ENCODE measurements at places on chromosomes 12 and 14.

DNA sequence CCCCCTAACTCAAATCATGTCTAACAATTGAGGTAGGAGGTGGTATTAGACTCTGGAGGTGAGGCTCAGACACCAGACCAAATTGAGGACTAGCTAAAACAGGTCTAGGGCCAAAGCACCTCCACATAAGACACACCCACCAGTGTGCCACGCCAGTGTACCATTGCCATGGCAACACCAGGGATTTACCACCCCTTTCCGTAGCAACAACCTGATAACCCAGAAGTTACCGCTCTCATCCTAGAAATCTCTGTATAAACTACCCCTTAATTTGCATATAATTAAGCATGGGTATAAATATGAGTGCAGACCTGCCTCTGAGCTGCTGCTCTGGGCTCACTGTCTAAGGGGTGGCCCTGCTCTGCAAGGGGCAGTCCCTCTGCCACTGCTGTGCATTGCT is 57.4 kb upstream of the PPP2R5C start:
- DNase-seq, result no peak

DNA sequence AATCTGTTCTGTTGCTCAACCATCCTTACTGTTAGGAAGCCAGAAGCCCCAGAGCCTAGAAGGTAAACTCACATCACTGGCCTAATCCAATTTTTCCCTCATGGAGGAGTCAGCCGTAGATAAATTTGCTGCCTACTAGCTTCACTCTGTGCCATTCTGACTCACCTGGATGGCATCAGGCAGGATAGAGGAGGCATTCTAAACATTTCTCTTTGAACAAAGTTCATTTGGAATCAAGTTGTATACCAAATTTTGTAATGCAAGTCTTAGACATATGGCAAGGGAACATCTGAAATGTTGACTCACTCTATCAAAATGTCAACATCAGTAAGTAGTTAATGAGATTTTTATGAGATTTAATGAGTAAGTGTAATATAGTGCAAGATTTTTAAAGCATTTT is 13.6 kb upstream of the TBC1D30 start:
- DNase-seq, result no peak

DNA sequence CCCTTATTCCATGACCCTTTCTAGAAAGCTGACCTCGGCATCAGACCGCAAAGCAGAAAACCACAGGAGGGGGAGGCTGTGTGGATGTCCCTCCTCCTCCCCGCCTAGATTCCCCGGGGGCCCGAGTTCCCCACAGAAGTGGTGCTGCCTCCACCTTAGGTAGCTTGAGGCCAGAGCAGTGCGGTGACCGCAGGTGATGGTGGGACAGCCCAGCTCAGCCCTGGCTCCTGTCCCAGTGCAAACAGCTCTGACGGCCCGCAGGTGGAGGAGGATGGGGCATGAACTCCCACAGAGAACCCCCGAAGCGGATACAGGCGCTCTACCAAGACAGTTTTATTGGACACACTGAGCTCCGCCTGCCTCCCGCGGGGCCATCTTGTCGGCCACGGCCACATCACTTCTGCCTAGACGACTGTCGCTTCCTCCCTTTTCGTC is 19.5 kb downstream of the ARL6IP4 start:
- no peak for DNase-seq

GRCh38 chr12:95731519-95731958 is 59.0 kb downstream of the NTN4 start:
- no peak for DNase-seq

GRCh38 chr12:13504736-13505135 is 308.2 kb downstream of the EMP1 start:
- no peak for DNase-seq

DNA sequence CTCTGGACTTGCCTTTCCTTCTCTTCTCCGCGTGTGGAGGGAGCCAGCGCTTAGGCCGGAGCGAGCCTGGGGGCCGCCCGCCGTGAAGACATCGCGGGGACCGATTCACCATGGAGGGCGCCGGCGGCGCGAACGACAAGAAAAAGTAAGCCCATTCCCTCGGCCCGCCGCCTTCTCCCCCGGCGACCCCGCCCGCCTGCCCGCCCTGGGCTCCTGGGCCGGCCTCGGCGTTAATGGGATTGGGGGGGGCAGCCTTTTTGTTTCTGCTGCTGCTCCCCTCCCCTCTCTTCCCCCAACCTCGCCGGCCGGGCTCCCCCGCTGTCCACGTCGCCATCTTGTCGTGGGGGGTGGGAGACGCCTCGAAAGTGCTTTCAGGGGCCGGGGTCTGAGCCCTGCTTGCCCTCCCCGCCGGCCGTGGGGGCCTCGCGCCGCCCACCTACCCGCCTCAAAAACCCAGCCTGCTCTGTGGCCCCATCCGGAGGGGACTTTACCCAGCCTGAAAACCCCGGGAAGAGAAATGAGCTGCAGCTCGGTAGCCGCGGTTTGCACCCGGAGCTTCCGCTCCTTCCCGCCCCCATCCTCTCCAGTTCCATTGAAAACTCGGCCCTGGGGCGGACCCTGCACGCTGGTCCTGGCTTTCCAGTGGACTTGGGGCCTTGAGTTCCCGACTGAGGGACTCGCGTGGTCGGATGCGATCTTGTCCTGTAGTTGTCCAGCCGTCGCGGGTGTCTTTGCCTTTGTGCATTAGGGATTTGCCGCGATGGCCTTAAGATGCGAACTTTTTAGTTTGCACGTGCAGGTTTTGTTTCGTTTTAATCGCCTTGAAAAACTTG is 598 bp downstream of the HIF1A start:
- DNase-seq, result no peak

DNA sequence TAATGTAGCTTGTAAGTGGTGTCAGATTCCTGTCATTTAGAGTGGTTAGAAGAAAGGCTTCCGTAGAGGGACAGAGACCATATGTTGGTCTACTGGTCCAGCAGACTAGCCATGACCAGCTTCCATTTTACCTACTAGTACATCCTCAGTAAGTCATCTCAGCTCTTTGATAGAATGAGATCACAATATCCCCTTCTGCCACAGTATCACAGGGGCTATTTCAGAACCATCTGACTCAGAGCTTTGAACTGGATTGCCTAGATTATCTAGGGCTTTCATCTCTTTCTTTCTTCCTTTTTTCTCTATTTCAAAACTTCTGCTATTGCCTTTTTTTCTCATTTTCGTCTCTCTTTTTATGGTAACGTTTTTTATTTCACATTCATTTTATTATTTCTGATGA is 4.7 kb downstream of the ZDHHC17 start:
- DNase-seq, result no peak

DNA sequence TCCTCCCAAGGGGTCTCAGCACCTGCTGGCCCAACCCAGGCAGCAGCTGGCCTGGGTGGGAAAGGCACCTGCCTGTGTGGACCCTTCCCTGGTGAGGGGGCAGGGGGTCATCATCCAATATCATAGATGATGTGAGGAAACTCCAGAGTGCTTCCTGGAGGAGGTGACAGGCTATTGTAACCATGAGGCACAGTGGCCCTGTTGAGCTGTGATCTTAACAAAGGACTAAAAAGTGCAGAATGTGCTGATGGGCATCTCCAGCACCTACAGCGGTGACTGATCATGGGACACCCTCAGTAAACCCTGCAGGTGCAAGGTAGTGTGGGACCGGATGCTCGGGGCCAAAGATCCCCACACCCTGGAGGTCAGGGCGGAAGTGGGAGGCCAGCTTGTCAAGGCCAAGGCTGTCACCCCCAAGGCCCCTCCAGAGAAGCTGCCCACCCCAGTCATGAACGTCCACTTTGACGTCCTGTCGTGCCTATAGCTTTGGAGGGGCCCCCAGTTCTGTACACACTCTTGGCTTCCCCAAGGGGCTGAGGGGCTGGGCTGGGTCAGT is 7.5 kb downstream of the MMP17 start:
- DNase-seq, result no peak

- no peak for DNase-seq
Measured at GRCh38 chr14:102655137-102655536, 62.7 kb downstream of the RCOR1 start.

GRCh38 chr12:93738199-93739058 is 61.3 kb downstream of the CRADD start:
- no peak for DNase-seq

- DNase-seq, result no peak
Measured at GRCh38 chr14:29168149-29168548, 401.6 kb downstream of the FOXG1 start.

GRCh38 chr14:81396113-81396512 is 4.0 kb downstream of the STON2 start:
- no peak for DNase-seq

- DNase-seq, result no peak
Measured at GRCh38 chr12:19482036-19482435, 42.7 kb downstream of the AEBP2 start.

- no peak for DNase-seq
Measured at GRCh38 chr12:130665753-130666152, 50.3 kb downstream of the RIMBP2 start.

DNA sequence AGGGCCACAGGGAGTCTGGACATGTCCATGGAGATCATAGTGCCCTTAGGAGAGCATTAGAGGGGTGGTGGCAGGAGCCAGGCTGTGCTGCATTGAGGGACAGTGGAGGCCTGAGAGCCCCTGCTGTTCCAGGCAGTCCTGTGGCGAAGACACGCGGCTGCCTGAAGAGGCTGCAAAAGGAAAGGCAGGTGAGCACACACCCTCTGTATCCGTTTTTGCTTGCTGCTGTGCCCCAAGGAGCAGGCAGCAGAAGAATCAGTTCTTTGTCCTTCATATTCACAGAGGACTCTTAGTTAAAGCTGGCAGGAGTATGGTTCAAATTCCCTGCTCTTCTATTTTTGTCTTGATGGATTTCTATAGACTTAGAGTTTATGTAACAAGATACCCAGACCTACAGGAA is 4.5 kb downstream of the SLC35E3 start:
- DNase-seq, result no peak

DNA sequence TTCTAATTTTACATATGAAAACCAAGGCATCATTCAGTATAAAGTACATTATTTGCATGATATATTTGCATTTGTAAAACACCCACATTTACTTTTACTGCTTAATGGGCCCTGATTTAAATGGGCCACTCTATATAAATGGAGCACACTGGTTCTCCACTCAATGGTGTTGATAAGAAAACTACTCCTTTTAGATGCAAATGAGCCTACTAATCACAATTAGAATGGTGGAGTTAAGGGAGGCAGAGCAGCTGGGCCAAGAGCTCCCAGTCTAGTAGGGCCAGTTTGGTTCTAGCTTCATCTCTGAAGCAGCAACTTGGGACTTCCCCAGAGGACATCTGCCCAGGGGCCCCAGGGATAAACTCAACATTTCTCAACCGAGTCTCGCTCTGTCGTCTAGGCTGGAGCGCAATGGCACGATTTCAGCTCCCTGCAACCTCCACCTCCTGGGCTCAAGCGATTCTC is 120.7 kb downstream of the FOXN3 start:
- no peak for DNase-seq

- no peak for DNase-seq
Measured at GRCh38 chr12:100503228-100503628, 29.6 kb downstream of the NR1H4 start.

GRCh38 chr12:93407054-93407962 is 29.6 kb downstream of the NUDT4 start:
- DNase-seq, result no peak

DNA sequence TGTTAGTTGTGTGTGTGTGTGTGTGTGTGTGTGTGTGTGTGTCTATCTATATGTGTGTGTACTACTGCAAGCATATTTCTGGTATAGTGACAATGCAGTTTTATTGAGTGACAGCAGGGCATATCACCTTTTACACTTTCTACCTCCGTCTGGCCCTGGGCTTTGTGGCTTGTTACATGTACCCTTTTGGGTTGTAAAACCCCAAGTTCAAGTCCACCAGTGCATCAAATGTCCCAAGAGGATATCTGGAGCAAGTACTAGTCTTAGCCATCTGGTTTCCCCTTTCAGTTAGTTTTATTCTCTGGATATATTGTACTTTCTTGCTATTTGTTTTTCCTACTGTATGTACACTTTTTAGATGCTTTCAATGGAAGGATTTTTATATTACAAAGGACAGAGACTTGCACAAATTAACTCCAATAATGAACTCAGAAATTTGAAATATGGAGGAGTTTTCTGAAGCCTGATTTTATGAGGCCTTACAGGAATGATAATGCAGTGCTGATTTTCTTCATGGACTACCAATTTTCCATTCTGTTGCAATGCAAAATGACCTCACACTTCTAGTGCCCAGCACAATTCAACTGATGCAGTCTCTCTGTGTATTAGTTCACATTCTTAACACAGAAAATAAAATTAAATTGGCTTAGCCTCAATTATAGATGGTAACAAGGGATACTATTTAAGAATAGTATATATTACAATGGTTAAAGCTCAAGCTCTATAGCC is 29.1 kb downstream of the SLC16A7 start:
- no peak for DNase-seq

DNA sequence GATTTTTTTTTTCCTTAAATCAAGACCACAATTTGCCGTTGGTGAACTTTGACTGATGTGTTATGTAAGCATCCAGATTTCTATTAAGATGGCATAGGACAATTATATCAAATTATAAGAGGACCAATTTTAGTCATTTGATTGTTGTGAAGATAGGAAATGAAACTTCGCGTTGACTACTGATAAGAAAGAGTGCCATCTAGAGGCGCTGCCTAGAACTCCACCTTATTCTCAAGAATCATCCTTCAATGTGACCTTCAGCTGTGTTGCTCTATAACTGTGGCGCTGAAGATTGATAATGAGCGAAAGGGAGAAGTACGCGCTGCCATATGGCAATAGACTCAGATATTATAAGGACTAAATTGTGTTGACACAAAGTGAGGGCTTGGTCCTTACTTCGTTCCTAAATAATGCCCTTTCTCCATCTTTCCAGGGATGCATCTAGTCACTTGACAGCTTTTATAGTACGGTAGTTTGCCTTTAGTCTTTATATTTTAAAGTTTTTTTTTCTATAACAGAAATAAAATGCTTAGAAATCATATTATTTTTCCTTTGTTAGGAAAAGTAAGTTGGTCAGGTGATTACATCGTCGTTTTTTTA is 350.8 kb upstream of the STXBP6 start:
- no peak for DNase-seq

DNA sequence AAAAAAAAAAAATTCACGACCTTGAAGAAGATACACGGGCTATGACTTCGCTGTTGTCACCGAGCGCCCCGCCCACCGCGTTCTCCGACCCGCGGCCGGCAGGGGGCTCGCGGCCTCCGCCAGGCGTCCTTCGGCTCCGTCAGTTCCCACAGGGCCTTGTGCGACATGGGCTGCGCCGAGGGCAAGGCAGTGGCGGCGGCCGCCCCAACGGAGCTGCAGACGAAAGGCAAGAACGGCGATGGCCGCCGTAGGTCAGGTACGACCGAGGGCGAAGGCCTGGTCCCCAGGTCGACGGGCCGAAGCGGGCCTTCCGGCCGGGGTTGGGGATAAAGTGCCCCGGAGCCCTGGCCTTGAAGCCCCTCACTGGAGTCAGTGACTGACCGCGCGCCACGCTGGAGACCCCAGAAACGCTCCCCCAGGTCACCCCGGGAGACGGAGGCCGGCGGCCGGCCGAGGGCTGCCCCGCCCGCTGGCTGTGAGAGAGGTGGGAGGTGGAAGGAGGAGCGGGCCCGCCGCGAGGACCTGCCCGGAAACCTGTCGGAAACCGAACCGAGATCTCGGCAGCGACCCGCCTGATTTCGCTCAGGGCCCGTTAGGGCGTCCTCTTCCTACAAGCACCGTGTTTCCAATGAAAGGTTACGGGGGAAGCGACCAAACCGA is at the start of gene TXNRD1:
TXNRD1 (plus strand) TSS at position 142 of the 660 bp plus-strand sequence; CDS start at position 166, 24 bp downstream.
- DNase-seq, result peak; percentile 74
